ENCODE measurements at places on chromosomes 11 and 22.

- no peak for DNase-seq
These were observed 294.6 kb downstream of the MIAT start for GRCh38 chr22:26952004-26952403.

GRCh38 chr11:22930816-22931594 is 70.7 kb upstream of the CCDC179 start:
- DNase-seq = no peak

DNA sequence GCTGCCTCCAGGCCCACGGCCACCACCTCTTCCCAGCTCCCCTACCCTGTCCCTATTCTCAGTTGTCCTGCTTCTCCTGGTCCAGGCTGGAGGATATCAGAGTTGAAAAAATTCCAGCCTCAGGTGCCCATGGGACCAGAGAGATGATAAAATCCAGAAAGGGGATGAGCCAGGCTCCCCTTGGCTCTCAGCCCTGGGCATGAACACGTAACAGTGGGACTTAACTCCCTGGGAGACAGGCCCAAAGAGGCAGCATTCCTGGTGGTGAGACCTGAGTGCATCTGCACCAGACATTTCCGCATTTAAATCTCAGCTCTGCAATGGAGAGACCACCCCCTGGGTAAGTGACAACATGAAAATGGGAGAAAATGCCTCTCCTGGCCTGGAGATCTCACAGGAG is 10.4 kb upstream of the SLC39A13 start:
- no peak for DNase-seq

DNA sequence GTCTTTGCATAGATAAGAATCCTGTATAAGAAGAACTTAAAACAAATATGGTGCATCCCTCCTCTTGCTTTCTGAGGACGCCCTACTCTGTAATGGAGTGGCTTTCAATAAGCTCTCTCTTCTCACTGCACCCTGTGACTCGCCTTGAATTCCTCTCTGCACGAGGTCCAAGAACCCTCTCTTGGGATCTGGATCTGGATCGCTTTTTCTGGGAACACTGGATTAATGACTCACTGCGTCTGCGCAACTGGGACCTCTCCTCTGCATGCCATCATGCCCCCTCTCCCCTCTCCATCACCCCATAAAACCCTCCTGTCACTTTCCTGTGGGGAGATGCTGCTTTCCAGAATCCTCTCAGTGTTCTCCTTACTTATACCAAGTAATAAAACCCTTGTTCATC is 15.1 kb upstream of the CABP2 start:
- DNase-seq = no peak

DNA sequence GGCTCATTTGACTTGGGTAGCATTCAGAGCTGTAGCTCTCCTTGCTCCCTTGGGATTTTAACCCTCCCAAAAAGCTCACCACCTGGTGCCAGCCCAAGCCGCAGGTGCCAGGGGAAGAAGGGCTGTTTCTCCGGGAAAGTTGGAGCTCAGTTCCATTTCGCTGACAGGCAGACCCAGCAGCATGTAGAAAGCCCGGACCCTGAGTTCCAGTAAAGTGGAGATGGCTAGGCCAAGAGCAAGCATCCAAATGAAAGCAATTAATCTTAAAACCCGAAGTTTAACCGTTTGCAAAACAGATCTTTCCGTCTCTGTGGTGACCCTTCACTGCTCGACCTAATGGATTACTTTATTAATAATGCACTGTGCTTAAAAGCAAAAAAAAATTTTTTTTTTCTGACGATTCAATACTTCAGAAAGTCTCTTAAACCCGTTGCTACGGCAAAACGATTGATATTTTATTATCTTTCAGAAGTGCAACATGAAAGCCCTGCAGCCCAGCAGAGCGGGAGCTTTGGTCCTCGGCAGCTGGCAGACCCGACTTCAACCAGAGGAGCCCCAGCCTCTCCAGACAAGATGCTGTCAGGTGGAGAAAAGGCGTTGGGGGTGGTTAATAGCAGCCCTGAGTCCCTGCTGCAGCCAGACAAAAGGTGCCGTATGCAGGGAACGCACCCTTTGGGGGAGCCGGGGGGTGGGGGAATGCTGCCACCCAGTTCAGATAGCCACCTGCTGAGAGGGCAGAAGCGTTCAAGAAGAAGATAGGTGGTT is 3.3 kb downstream of the LMO1 start:
- DNase-seq = no peak

DNA sequence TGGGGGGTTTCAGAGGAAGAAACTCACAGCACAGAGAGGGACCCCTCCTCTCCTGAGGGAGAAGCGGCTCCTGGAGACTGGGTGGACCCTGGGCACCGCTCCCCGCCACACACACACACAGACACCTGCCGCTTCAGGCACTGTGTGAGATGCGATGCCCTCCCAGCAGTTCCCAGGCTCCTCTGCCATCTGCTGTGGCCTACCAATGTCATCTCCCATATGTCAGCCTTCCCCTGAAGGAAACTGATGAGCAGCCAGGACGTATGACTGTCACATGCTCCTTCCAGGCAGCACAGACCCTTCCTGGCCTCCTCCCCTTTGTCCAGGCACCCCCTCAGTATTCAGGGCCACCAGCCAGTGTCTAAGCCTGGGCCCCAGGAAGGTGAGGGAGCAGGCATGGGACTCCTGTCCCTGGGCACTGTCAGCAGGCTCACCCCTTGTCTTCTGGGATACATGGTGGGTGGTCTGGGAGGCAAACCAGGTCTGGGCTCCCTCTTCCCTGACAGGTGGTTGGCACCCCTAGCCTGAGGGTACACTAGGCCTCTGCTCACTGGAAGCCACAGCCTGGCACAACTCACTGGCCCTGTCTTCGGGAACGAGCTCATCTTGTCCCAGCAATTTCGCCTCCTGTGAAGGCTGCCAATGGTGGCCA is 11.8 kb upstream of the BCR start:
- DNase-seq = no peak

DNA sequence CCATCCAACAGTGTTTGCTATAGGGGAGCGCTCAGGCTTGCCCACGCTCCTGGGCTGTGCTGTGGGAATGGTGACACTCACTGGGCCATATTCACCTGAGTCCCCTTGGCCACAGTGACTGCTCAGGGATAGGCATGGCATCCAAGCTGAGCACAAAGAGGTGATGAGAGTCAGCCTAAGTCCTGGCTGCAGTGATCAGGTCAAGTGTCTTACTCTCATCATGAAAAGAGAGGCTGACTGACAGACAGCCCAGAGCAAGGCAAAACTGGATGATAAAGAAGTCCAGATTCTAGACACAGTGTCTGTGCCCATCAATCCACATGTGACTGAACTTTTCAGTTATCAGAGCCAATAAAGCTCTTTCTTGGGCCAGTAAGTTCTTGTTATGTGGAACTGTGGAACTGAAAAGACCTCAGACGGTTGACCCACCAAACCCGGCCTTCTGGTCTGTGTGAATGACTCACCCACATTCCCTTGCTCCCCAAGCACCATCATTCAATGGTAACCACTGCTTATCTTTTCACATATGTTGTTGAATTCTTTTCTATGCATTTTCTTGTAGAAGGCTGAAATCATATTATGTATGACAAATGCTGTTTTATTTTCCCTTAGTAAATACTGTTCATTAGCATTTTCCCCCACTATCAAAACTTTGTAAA is 43.2 kb upstream of the YPEL1 start:
- peak; percentile 64 for DNase-seq

DNA sequence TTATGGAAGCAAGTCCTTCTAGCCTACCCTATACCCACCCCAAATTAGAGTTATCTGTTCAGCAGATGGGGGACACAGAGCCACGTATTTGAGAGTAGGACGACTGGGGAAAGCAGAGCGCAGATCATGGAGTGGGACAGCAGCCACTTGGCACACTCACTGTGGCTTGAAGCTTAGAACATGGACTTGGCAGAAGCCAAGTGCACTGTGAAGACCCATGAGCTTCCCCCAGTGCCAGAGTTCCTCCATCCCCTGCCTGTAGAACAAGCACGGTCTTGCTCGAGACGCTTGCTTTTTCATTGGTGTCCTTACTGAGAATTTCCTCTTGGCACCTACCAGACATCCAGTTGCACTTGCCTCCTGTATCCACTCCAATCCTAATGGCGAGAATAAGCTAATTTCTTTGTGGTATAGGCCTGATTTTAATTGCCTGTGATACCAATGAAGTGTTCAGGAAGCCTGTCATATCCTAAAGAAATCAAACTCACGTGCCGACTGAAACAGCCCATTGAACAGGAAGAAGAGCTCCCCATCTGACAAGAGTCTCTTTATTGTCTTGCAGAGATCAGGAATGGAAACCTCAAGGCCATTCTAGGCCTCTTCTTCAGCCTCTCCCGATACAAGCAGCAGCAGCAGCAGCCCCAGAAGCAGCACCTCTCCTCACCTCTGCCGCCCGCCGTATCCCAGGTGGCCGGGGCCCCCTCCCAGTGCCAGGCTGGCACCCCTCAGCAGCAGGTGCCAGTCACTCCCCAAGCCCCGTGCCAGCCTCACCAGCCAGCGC is 166.9 kb downstream of the NAV2 start:
- no peak for DNase-seq

- DNase-seq = peak; percentile 70
These were observed 22.4 kb downstream of the SLC37A2 start for GRCh38 chr11:125085301-125086081.

- DNase-seq = no peak
These were observed 102.1 kb downstream of the GRAMD1B start for GRCh38 chr11:123532131-123532530.

GRCh38 chr11:12686246-12687060 is 12.2 kb downstream of the TEAD1 start:
- no peak for DNase-seq

- DNase-seq = no peak
These were observed 156.7 kb downstream of the CNTN5 start for GRCh38 chr11:99177446-99177845.

- DNase-seq = no peak
These were observed 105.8 kb downstream of the SERGEF start for GRCh38 chr11:17907046-17907445.

DNA sequence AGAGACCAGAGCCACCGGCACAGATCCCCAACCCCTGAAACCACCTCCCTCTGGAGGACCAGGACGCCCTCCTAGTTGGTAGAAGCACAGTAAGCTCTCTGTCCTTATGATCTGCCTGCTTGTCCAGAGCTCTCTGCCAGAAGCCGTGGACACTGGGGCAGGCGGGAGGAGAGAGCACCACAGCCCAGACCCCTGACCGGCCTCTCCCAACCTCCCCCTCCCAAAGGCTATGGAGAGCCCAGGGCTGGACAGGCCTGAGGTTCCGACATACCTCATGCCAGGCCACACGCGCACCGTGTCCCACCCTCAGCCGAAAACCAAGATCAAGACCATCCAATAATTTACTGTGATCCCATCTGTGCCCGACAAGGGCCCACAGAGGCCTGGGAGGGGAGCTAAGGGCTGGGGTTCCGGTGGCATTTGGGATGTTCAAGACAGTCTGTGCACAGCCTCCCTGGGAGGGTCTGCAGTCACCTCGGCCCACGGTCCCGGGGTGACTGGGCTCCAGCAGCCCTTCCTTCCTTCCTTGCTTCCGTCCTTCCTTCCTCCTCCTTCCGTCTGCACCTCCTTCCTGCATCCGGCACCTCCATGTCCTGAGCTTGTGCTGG is 3.4 kb downstream of the HRAS start:
- DNase-seq = no peak

DNA sequence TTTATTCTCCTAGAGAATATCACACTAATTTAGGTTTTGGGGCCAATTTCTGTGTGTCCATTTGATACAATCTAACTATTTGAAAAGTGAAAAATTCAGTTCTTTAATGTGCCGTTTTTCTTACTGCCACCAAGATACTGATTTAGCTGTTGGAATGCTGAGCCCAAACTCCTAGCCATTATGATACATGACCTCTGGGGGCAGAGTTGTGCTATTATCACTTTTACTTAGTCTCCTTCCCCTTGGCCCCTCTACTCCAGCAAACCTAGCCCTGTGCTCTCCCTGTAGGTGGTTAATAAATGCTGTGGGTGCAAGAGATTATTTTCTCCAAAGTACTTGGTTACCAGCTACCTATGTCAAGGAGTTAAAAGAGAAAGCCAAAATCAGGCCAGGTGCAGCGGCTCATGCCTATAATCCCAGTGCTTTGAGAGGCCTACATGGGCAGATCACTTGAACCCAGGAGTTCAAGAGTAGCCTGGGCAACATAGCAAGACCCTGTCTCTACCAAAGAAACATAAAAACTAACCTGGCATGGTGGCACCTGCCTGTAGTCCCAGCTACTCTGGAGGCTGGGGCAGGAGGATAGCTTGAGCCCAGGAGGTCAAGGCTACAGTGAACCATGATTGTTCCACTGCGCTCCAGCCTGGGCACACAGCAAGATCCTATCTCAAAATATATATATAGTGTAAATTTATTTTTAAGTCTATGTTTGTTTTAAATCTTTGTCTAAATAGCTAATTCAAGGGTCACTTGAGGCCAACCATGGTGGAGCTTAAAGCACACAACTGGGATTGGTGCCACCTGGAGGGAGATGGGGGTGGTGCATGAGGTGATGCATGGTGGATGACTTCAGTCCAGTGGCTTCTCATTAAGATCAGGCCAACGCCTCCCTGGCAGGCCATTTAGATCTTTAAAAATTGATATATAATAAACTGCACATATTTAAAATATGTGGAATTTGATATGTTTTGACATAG is 193.2 kb upstream of the PLET1 start:
- no peak for DNase-seq

GRCh38 chr11:93908689-93909088 is 58.3 kb upstream of the VSTM5 start:
- no peak for DNase-seq

- no peak for DNase-seq
These were observed 66.2 kb downstream of the COMMD9 start for GRCh38 chr11:36222831-36223635.

DNA sequence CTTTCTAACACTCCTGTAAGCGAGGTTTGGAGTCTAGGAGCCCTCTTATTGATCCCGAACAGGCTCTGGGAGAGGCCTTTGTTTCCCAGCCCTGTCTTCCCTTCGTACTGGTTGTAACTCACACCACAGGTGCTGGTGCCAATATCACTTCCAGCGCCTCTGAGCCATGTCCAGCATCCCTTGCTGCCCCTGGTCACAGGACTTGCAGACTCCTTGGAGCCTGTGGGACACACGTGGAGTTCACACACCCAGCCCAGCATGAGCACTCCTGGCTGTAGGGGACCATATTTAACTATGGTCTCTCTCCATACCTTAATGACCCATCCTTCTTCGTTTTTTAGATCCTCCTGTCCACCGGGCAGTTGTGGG is 2.2 kb downstream of the ZBTB16 start:
- peak; percentile 75 for DNase-seq

GRCh38 chr11:18749681-18750319 is 23.8 kb upstream of the IGSF22 start:
- DNase-seq = peak; percentile 83

DNA sequence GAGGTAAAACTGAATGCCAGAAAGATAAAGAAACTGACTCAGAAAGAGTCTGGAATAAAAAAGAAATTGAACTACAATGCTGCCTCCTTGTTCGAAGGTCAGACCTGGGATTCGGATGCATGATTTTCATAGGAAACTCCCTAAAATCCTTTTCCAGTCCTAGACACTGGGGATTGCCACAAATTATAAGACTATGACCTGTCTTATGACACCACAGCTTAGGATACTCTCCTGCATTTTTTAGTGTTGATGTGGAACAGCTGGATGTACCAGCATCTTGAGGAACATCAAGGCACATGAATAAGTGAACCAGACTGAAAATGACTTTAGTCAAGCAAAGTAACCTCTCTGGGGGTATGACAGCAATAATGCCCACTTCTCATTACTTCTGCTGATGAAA is 9.0 kb downstream of the KIRREL3 start:
- DNase-seq = no peak
